ENCODE measurements at places on chromosomes 6 and 20.

DNA sequence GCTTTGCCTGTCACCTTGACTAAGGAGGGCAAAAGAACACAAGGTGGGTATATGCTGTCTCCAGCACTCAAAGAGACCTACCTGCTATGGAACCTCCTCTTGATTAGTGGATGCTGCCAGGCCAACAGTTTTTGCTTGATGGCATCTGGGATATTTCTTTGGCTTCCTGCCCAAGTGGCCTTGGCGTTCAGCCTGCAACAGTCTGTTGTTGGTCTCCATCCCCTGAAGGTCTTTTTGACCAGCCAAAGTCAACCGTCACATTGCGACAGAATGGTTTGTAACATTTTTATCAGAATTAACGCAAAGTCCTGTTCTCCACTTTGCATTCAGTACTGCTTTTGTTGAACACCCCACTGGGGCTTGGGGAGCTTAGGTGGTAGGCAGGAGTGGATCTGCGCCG is 37.1 kb downstream of the SERPINB1 start:
- no peak for DNase-seq

DNA sequence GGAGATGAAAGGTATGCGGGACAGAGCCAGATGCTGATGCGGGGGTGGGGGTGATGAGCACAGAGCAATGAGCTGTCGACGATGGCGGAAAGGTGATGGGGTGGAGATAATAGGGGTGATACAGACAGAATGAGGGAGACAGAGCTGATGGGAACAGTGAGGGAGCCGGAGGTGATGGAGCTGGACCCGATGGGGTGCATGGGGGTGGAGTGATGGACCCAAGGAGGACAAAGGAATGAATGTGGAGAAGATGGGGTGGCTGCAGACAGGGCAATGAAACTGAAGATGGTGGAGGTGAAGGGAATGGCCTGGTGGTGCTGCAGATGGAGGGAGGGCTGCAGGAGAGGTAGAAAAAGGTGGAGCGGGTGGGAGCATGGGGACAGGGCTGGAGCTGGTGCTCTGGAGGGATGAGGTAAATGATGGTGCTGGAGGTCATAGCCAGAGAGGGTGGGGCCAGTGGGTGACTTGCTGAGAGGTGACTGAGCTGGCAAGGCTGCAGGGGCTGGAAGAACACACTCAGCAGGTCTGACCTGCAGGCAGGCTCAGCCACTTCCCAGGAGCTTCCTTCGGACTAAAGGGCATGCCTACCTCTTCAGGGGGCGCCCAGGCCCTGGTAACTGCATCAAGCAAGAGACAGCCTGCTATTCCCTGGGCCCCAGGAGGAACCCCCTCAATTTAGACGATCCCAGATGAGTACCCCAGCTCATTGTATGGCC is 6.0 kb upstream of the FOXS1 start:
- DNase-seq, result no peak

GRCh38 chr6:79070206-79070825 is 7.7 kb downstream of the PHIP start:
- DNase-seq, result no peak

GRCh38 chr6:29941016-29941415 is 1.3 kb upstream of the HLA-A start:
- no peak for DNase-seq

DNA sequence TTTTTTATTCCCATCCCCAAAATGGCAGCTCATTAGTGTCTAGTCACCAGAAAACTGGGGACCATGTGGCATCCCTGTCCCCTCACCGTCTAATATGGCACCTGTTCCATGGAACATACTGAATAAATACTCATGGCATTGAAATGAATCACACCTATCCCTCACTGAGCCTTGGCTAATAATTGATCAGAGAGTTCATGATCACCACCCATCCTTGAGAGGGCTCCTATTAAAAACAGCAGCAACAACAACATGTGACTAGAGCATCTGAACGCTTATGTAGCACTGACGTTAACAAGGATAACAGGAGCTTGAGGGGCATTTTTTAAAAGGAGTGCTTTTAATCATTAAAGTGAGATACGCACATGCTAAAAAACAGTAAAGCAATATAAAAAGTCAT is 1111.6 kb upstream of the FLRT3 start:
- DNase-seq, result no peak

GRCh38 chr6:30864325-30864724 is 20.0 kb upstream of the DDR1 start:
- no peak for DNase-seq

- DNase-seq, result no peak
Measured at GRCh38 chr6:108578166-108578565, 17.4 kb downstream of the FOXO3 start.

DNA sequence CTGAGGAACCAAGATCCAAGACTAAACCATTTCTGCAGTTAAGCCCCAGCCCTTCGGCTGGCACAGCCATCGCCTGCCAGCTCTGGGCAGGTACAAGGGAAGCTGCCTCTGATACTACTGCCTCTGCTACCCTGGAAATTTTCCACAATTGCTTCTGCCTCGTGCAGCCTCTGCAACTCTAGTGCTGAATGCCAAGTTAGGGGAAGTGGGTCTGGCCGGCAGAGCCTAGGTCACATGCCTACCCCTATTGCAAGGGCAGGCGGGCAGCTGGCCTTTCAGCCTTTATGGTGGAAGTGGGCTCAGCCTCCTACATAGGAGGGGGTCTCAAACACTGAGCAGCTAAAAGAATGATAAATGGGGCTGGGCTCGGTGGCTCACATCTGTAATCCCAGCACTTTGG is 44.5 kb upstream of the TULP1 start:
- no peak for DNase-seq

DNA sequence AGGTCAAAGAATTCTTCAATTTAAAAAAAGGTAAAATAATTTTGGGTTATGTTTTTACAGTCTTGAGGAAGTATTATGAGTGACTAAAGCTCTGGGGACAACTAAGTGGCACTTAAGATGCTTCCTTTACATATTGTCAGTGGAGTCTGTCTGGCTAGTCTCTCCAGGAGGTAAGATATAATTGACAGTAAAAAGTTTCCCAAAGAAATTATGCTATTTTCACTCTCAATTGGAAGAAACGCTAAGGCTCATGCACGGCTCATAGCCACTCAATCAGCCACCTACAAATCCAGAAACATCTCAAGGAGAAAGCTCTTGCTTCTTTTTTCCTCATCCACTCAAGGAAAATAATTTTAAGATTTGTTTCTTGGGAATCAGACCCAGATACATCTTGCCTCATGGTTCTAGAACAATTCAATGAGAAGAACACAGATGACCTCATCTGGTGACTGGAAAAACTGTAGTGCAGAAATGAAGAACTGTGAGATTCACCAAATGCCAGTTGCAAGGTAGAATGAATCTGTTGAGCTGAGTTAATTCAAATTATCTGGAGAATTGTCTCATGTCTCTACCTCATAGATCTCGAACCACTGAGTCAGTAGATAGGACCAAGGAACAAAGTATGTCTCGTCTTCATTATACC is 252.9 kb downstream of the TPBG start:
- no peak for DNase-seq

DNA sequence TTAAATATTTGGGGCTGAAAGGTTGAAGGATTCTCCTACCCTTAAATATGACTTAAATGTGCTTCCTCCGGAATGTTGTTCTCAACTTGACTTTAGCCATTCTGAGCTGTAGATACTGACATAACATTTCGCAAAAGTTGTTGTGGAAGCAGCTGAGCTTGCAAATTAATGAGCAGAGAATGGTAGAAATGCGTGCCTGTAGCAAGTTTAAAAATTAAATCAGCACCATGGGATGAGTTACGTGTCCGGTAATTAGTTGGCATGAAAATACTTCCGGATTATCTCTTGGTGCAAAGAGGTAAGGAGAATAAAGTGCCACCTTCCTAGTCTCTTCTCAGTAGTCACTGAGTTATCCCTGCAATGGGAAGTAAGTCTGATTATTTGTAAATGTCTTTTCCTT is 23.6 kb upstream of the PBOV1 start:
- DNase-seq, result no peak

DNA sequence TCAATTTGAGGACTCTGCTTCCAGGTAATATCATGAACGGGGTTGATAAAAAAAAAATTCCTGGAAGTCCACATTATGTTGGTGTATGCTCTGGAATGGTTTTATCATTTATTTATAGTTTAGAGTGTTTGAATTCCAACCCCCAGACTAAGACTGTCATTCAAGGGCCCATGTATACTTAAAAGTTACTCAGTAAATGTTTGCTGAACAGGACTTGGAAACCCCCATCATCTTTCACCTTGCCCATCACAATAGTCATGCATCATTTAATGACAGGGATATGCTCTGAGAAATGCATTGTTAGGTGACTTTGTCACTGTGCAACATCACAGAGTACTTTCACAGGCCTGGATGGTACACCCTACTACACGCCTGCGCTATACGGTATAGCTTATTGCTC is 104.8 kb downstream of the ATXN1 start:
- DNase-seq, result no peak

DNA sequence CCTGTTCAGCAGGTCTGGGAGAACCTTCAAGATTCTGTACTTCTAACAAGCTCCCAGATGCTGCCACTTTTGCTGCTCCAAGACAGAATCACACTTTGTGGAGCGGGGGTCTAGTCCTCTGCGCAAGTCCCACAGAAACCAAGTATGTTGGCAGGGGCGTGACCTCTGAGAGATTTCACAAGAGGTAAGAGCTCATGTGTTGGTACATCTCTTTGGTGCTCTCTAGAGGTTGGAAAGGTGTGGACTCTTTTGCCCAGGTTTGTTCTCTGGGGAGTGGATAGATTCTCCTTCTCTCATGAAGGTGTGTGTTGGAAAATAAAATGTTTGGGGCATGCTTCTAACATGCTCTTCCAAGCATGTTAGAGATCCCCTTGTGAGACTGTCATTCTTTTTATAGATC is 340.9 kb upstream of the IRAK1BP1 start:
- no peak for DNase-seq

DNA sequence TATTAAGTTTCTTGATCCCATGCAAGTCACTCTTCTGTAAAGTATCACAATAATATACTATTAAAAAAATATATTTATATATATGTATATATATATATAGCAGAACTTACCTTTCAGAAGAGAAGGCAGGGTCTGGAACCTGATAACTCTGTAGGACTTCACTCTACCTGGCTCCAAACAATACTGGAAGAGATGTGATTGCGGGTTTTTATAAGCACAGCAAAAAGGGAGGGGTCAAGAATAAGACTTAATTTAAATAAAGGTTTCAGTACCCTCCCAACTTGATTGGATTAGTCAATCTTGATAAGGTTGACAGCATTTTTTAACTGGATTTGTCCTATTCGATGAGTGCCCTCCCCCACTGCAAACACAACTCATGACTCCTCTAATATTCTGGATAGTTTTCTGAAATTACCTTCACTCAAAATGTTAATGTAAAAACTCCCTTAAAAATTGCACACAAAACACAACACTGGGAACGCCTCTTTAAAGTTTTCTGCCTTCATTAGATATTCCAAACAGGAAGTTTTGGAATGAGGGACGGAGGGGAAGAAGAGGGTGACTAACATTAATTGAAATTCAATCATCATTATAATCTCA is 4.0 kb upstream of the ZNF217 start:
- DNase-seq, result no peak

GRCh38 chr20:31903627-31904386 is 33.4 kb downstream of the TTLL9 start:
- no peak for DNase-seq

DNA sequence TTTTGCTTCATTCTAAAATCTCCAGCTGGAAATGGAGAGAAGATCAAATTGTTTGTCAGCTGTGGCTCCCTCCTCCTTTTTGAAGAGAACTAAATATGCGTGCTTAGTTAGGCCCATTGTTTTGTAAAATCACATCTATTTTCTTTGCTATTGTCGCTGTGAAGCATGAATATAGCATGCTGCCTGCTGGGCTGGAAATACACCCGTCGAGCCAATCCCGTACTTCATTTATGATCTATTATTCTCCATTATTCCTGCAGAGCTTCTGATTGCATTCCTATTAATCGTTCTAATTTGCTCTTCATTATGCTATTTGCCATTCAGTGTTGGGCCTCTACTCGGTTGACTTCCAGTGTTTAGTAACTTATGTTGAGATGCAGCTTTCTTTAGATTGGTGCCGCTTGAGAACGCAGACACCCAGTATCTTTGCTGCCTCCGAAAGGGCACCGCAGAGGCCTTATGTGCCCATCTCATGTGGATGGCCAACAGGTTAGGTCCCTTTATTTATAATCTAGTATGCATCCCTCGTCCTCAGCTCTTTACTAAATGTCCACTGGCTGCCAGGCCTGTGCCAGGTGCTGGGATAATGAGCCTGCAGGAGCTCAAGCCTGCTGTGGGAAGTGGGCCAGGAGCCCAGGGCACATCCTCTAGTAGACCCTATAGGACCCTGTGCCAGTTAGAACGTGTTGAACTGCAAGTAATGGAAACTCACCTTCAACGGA is 45.6 kb downstream of the FAM50B start:
- DNase-seq, result no peak

Measured in stimulated activated CD4-positive, alpha-beta T cell treated with anti-CD3 and anti-CD28 coated beads, Interleukin-15, amount 100 ng/mL, for 48 hours (primary cell).